ENCODE measurements at places on chromosomes 7 and 10.

- no peak for DNase-seq
These were observed 149.7 kb downstream of the WNT2 start for GRCh38 chr7:117173035-117173770.

GRCh38 chr7:121605317-121605680 is 209.2 kb upstream of the FAM3C start:
- DNase-seq = no peak

GRCh38 chr10:117535298-117536071 is 7.1 kb upstream of the EMX2 start:
- DNase-seq = no peak

- DNase-seq = no peak
These were observed 111.4 kb upstream of the CACUL1 start for GRCh38 chr10:118865998-118866693.

DNA sequence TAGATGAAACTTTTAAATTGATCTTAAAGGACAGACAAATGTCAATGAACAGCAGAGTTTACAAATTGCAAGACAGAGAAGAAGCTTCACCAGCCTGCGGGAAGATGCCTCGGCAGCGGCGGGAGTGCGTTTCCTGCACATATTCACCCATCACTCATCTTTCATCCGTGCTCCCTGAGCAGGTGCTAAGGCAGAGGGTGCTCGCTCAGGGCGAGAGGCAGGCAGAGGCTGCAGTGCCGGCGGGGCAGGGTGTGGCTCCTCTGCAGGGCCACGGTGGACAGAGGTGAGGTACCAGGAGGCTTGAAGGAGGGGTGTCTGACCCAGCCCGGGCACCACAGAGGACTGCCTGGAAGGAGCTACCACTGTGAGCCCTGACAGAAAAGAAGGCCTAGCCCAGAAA is 155.2 kb upstream of the PPP2R2D start:
- DNase-seq = no peak
